ENCODE measurements at places on chromosomes 7 and 10.

- no peak for DNase-seq
Observed at GRCh38 chr7:36128448-36129047, 24.5 kb upstream of the EEPD1 start.

DNA sequence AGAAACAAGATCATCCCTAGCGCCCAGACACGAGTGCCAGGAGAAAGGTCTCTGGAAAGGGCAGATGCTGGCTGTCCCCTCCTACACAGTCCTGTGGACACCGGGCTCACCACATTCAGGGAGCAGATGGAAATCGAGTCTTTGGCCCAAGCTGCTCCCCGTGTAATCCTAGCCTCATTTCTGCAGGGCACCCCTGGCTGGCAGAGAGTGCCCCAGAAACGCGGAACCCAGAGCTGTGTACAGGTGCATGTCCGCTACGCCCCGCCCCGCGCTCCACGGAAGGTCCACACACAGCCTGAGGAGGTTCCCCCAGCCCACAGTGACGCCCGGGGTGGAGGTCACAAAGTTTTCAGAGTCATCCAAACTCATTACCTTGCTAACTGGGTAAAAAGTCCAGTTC is 202.8 kb downstream of the MAD1L1 start:
- DNase-seq, result no peak

GRCh38 chr10:76492026-76492425 is 1060.6 kb downstream of the LRMDA start:
- no peak for DNase-seq

DNA sequence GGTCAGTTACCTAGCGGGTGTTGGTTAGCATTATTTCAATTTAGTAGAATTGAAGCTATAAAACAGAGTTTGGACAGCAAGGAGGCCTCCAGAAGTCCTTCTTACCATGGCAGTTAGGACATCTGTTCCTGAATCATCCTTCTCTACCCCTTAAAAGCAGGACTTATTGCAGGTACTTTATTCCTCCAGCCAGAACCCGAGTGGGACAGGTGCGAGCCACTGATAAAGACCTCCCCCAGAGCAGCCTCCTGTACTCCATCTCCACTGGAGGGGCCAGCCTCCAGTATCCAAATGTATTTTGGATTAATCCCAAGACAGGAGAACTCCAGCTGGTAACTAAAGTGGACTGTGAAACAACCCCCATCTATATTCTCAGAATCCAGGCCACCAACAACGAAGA is 54.6 kb downstream of the CDHR3 start:
- DNase-seq, result no peak

GRCh38 chr10:32713560-32713959 is 244.5 kb downstream of the ITGB1 start:
- no peak for DNase-seq

GRCh38 chr7:91062713-91063112 is 201.5 kb upstream of the FZD1 start:
- DNase-seq, result no peak

GRCh38 chr7:108062250-108063014 is 59.5 kb upstream of the LAMB1 start:
- DNase-seq, result no peak

DNA sequence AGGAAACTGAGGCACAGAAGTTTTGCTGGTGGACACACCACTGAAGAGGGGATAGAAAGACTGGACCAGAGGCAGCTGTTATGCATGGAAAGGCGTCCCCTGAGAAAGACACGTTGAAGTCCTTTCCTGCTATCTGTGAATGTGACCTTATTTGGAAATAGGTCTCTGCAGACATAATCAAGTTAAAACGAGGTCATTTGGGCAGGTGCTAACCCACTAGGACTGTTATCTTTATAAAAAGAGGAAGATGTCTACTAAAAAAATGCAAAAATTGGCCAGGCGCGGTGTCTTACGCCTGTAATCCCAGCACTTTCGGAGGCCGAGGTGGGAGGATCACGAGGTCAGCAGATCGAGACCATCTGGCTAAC is 31.6 kb downstream of the ELMO1 start:
- DNase-seq, result no peak

DNA sequence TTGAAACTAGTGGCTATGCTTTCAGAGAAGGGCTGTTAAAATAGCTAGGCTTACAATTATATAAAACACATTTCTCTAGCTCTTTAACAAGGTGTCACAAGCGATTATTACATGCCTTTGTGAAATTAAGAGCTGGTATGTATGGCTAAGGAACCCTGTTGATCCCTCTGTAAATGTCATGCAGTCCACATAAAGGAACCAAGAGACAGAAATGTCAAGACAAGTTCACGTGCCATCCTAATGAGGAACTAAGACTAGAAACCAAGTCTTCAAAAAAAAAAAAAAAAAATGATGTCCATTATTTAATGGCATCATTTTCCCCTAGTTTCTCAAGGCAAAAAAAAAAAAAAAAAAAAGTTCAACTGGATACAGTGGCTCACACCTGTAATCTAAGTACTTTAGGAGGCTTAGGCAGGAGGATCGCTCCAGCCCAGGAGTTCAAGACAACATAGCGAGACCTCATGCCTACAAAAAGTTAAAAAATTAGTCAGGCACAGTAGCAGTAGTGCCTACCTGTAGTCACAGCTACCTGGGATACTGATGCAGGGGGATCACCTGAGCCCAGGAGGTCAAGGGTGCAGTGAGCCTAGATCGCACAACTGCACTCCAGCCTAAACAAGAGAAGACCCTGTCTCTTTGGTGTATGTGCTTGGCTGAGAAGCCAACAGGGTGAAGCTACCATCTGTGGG is 63.4 kb downstream of the SRPK2 start:
- DNase-seq, result peak; percentile 57

DNA sequence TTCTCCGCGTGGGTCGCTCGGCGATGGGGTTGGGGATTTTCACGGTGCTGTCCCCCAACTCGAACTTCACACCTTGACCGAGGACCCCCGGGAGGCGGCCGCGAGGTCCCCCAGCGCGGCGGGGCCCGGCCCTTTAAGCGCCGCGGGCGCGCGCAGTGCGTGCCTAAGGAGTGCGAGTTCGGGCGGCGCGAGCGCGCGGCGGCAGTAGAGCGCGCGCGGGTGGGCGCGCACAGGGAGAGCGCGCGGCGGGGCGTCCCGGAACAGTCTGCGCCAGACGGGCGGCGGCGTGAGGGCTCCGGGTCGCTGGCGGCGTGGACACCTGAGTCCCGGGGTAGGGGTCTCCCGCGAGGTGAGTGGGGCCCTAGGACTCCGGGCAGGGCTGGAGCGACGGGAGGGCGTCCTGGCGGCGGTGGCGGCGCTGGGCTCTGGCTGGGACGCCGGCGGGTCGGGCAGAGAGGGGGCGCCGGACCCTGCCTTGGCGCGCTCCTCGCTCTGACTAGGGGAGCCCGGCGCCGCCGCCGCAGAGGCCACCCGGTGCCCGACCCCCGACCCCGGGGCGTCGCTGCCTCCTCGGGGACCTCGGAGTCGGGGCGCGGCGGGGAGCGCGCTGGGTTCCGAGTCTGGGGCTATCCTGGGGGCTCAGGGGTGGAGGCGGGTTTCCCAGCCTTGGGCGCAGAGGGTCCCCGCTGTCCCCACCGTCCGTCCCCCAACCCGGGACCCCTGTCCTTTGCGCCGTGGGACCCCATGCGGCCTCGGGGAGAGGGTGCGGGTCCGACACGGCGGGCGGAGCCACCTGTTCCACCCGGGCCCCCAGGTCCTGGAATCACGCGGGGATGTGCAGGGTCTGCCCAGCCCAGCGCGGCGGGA is at the start of gene PROSER2:
Gene PROSER2, plus strand, starts transcription at position 235 of the 867 bp plus-strand sequence. CDS start 28,722 bp downstream, outside the sequence.
- no peak for DNase-seq
